ENCODE measurements at places on chromosomes 7 and 10.

- no peak for DNase-seq
Observed at GRCh38 chr10:61804414-61804813, 97.1 kb upstream of the ARID5B start.

DNA sequence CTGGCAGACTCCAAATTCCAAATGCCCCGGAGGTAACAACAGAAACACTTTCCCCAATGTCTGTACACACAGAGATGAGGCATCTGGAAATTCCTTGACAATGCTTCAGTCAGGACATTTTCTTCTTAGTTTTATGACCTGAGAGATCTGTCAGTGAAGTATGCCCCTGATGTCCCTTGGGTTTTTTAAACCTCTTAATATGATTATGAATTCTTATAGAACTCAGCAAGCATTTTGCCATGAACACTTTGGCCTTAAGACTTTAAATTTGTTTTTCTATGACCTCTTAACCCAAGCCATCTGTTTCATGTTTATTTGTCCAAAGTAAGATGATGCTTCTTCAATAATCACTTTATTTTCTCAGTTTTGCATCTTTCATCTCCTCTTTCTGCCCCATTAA, 1206.2 kb downstream of the GATA3 start:
- DNase-seq = no peak

GRCh38 chr7:5457245-5457735, 33.7 kb upstream of the TNRC18 start:
- no peak for DNase-seq

GRCh38 chr7:139345042-139345441, 3.9 kb downstream of the FMC1 start:
- no peak for DNase-seq

DNA sequence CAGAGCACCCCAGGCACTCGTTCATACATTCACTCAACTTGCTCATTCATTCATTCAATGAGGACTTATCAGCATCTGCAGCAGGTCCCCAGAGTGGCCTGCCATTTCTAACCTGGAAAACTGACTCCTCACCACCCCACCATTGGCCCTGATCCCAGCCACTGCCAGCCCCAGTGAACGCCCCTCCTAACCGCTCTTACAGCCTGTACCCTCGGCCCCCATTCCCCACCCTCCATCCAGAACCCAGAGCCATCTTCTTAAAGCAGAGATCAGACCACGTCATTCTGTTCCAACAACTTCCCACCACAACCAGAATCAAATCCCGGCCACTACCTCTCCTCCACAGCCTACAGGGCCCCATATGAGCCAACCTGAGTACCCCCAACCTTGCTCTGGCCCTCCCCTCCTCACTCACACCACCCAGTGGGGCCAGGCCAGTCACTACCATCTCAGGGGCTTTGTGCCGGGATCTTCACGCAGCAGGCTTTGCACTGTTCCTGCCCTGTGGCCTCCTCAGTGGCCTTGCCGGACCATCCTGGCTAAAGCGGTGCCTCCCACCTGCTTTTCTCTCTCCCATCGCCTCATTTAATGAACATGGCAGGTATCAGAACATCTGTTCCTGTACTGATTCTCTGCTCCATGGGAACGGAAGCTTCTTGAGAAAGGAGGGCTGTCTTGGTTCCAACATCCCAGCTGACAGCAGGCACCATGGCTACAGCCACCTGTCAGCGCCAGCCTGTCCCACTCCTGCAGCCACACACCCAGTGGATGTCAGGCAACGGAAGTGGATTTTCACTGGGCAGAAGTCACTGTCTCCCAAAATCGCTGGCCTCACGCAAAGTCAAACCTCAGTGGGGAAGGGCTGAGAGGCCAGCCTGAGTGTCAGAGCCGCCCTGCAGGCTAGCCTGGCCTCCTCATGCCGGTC, 45.4 kb downstream of the FAM53B start:
- DNase-seq = no peak

DNA sequence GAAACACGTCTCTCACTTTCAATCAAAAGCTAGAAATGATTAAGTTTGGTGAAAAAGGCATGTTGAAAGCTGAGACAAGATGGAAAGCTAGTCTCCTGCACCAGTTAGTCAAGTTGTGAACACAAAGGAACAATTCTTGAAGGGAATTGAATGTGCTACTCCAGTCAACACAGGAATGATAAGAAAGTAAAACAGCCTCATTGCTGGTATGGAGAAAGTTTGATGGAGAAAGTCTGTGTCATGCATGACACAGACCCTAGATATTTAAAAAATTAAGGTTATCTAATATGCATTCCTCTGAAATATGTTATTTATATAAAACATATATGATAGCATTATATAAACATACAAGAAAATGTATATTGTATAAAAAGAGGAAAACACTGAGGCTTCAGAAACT, 699.4 kb upstream of the FZD8 start:
- no peak for DNase-seq

- DNase-seq = no peak
Observed at GRCh38 chr7:80324032-80324431, 187.8 kb downstream of the GNAT3 start.

DNA sequence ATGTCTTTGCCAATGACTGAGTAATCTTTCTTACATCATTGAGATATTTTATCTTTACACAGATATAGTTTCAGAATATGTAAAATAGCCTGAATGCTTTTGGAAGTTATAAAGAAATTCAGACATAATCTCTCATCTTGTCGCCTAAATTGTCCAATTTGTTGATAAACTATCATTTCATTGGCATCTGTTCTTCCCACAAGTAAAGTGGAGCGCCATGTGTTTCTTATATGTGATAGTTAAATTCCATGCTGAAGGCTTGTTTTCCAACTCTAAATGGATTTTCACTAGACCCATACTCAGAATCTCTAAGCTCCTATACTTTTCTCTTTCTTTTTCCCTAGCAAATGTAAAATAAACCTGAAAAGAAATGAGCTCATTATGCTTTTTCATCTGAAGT, 640.1 kb upstream of the MBL2 start:
- DNase-seq = no peak

All from posterior cingulate gyrus (tissue), 11 donors.